Forelimb muscle (tissue), 1 donor: ENCODE measurements at places on chromosomes 7 and 10. TPM values are rescaled to one million over a fixed set of nuclear protein-coding genes. Genes with fewer than 3 reads are reported as not detected.

- DNase-seq: no peak
Observed at GRCh38 chr7:153430931-153431330, 621.3 kb upstream of the DPP6 start.

- no peak for DNase-seq
Observed at GRCh38 chr10:113060201-113061053, 110.4 kb downstream of the TCF7L2 start.

GRCh38 chr10:14879928-14880193, 1.2 kb downstream of the SUV39H2 start:
- DNase-seq: no peak

The NXPH1 gene
- polyA plus RNA-seq: not detected
